ENCODE measurements at places on chromosomes 3 and 15.

DNA sequence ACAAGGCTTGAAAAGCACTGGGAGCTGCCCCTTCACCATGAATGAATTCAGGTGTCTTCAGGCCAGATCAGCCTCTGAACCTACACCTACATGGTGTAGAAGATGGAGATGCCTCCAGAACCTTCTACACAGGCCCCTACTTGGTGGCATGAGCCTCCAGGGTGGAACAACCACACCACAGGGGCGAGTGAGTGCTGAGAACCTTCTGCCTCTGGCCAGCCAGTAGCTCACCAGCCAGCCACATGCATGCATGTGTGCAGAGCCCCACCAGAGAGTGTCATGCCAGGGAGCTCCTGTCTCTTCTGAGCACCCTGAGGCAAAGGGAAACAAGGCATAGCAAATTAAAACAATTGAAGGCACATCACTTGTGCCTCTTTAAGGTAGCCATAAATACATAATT, 161.8 kb upstream of the TOPAZ1 start:
- no peak for DNase-seq

DNA sequence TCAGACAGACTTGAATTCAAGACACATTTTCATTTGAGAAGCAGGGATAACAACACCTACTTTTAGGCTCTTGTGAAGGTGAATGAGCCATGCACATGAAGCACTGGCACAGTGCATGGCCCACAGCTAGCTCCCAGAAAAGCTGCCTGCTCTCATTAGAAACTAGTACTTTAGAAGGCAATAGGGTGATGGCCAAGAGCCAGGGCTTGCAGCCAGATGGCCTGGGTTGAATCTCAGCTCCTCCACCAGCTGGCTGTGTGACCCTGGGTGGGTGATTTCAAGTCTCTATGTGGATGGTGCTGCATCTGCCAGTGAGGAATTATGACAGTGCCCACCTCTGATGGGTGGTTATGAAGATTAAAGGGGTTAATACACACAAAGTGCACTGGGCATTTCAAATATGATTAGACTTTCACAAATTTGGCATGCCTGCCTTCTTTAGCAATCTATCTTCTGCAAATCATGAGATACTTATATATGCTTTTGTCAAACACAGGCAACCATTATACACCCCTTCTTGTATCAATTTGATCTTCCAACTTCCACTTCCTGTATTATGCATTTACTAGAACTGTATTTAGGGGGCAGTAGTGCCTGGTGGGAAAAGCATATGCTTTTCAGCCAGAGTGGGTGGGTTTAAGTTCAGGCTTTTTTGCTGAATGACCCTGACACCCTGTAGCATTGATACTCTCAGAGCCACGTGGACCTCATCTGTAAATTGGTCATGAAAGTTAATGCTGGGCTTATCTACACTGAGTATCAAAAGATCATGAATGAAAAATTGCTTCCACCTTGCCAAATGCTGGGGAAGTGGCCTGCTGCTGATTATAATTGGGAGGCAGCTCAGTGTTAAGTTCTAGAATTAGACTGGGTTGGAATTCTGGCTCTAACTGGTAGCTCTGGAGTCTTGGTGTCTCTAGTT, 34.7 kb upstream of the RBP1 start:
- no peak for DNase-seq

- no peak for DNase-seq
Measured at GRCh38 chr3:45864760-45865519, 21.4 kb upstream of the CCR9 start.

GRCh38 chr3:16999161-16999560, 114.4 kb downstream of the PLCL2 start:
- no peak for DNase-seq

DNA sequence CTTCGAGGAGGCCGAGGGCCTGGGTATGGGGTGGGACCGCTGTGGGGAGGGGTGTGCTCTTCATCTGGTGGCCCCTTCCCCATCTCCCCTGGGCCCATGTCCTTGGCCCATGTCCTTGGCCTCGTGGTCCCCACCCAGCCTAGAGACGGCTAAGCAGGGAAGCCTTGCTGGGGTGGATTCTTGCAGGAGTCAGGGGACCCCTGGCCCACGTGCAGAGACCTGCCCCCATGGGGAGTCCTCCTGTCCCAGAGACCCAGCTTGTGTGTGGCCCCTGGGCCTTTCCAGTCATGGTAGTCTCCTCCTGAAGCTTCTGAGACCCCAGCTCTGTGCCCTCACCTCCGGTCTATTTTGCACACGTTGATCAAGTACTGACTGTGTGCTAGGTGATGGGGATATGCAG, 97.4 kb downstream of the TBC1D2B start:
- no peak for DNase-seq

- DNase-seq = no peak
Measured at GRCh38 chr3:50230794-50231125, 5.2 kb upstream of the GNAI2 start.

DNA sequence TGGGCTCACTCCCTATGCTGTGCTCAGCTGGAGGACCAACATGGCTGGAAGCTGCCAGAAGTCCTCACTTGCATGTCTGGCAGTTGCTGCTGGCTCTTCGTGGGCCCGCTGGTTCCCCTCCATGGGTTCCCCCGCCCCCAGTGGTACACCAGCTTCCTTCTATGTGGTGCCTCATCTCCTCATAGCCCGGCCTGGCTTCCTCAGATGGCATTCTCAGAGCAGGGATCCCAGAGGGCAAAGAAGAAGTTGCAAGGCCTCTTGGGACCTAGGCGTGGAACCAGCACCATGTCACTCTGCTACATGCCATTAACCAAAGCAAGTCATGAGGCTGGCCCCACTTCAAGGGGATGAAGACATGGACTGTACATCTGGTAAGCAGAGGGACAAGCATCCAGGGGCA, 2.9 kb upstream of the CFAP92 start:
- no peak for DNase-seq

GRCh38 chr3:11307830-11308432, 35.7 kb downstream of the ATG7 start:
- DNase-seq = no peak

- no peak for DNase-seq
Measured at GRCh38 chr3:117708601-117709000, 999.0 kb downstream of the TUSC7 start.

DNA sequence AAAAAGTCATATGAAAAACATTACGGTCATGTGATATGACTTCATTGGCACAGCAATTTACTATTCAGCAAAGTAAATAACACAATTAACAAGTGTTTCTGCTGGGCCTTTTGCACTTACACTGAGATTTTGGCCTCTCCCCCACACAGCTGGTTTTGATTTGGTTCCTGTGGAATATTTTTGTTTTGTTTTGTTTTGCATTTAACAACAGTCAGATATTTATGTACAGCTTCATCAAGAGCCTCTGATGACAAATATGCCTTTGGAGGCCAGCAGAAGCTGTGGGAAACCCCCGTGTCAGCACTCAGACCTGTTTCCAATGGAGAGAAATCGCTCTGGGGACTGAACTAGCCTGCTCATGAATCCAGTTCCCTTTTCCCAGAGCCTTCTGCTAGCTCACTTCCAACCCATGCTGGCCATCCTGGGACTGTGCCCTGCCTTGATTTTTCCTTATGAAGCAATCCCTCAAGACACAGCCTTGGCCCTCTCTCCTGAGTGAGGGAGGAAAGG, 161.9 kb downstream of the ATG7 start:
- peak; percentile 17 for DNase-seq

DNA sequence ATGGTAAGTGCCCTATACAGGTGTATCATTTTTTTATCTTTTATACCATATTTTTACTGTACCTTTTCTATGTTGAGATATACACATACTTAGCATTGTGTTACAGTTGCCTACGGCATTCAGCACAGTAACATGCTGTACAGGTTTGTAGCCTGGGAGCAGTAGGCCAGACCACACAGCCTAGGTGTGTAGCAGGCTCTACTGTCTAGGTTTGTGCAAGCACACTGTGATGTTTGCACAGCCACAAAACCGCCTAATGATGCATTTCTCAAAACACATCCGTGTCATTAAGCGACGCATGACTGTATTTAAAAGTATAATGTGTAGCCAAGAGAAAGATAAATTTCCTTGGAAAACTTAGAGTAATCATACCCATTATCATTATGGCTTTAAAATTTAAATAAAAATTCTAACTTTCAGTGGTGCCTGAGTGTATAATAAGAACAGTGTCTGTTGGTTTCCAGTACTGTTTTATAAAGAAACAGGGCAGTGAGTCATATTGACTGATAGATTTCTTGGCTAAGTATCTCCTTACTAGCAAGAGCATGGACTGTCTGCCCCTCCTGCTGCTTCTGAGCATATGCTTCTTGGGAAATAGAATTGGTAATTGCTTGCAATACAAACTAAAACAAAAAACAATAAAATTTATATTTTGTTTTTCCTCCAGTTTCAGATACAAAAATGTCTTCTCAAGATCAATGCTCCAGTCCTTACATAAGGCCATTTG, 18.3 kb downstream of the CALML4 start:
- DNase-seq = no peak

DNA sequence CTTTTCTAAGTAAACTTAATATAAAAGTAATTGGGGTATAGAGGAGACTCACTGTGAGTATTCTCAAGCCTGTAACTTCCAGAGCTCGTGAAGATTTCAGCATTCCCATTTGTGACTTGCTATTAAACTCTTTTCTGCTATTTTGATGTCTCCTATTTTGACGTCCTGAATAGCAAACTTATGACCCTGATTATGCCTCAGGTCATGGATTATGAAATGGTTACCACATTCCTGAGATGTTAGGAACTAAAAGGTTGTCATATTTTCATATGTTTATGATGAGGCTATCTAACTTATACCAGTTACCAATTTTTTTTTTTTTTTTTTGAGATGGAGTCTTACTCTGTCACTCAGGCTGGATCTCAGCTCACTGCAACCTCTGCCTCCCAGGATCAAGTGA, 105.5 kb downstream of the ATG7 start:
- DNase-seq = no peak

- DNase-seq = no peak
Measured at GRCh38 chr3:125245521-125245920, 33.0 kb upstream of the SLC12A8 start.

DNA sequence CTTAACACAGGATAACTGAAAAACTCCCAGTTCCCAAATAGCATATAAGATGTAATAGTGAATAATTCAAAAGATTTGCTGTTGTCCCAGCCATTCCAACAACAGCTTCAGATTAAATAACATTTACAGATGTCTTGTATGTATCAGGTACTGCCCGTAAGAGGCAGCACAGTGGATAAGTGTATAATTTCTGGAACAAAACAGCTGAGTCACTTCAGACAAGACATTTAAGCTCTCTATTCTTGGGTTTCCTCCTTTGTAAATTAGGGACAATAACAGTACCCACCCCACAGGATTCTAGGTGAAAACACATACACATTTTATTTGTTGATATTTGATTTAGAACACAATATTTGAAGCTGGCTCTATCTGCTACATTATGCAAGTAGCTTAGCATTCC, 2.6 kb upstream of the WWTR1 start:
- DNase-seq = no peak

GRCh38 chr15:71093054-71094024, 21.9 kb upstream of the THSD4 start:
- peak; percentile 47 for DNase-seq

- peak; percentile 46 for DNase-seq
Measured at GRCh38 chr15:81155375-81156218, 21.5 kb downstream of the CFAP161 start.

DNA sequence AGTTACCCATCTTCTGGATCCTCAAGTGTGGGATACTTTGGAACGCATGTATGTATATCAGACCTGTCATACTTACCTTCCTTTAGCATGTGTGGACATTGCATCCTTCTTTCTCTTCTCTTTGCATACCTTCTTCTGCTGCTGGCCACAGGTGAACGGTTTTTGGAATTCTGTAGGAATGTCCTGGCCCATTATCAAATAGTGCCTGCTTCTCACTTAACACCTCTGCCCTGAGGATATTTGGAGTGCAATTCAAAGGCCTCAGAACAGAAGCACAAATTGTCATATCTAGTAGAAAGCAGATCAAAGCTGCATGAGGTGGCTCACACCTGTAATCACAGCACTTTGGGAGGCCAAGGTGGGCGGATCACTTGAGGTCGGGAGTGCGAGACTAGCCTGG, 34.1 kb upstream of the UACA start:
- DNase-seq = no peak

- no peak for DNase-seq
Measured at GRCh38 chr3:19931180-19931692, 2.8 kb downstream of the EFHB start.

GRCh38 chr3:11703146-11703545, 59.4 kb upstream of the VGLL4 start:
- no peak for DNase-seq

- no peak for DNase-seq
Measured at GRCh38 chr3:13080591-13080990, 7.4 kb upstream of the IQSEC1 start.

GRCh38 chr3:162141272-162141791, 644.7 kb downstream of the OTOL1 start:
- DNase-seq = no peak

- no peak for DNase-seq
Measured at GRCh38 chr3:184717399-184717983, 5.6 kb upstream of the MAGEF1 start.
